ENCODE measurements at places on chromosomes 5 and 9. TPM values are rescaled to one million over a fixed set of nuclear protein-coding genes. Genes with fewer than 3 reads are reported as not detected.

Gene PCSK5
- 1.4 TPM for total RNA-seq

Gene TXNDC8
- not detected for total RNA-seq

Gene FOXD4L4
- total RNA-seq, result 0.07 TPM

Gene CCDC187
- total RNA-seq, result not detected

Gene IQGAP2
- total RNA-seq, result 2.1 TPM

Gene ANKRD34B
- total RNA-seq, result not detected
